ENCODE measurements at places on chromosomes 7 and 10. TPM values are rescaled to one million over a fixed set of nuclear protein-coding genes. Genes with fewer than 3 reads are reported as not detected.

KNDC1 gene
- total RNA-seq, result 1.4 TPM

SPRN gene
- total RNA-seq, result 0.25 TPM

ZNF282 gene
- 23.9 TPM for total RNA-seq

CPA4 gene
- total RNA-seq, result 5.2 TPM

ATG9B gene
- total RNA-seq, result 0.60 TPM

IPMK gene
- 3.2 TPM for total RNA-seq

CLRN3 gene
- not detected for total RNA-seq

GPR22 gene
- not detected for total RNA-seq

TRIM24 gene
- total RNA-seq, result 7.0 TPM

AGR3 gene
- total RNA-seq, result not detected

TRIL gene
- total RNA-seq, result not detected

ATAD1 gene
- total RNA-seq, result 38.9 TPM

GNAI1 gene
- 35.4 TPM for total RNA-seq

CUBN gene
- 0.06 TPM for total RNA-seq

SNCG gene
- total RNA-seq, result 14.6 TPM

LOXL4 gene
- 1.3 TPM for total RNA-seq

CELF2 gene
- 0.06 TPM for total RNA-seq

HTR5A gene
- not detected for total RNA-seq

NACAD gene
- 0.22 TPM for total RNA-seq

BMPER gene
- 6.2 TPM for total RNA-seq

ASZ1 gene
- total RNA-seq, result not detected

All from A549 treated with CORT108297 at 1 μM for 4 hours (cell line).